Type B pancreatic cell (in vitro differentiated cells): ENCODE measurements at places on chromosomes 11 and 22.

DNA sequence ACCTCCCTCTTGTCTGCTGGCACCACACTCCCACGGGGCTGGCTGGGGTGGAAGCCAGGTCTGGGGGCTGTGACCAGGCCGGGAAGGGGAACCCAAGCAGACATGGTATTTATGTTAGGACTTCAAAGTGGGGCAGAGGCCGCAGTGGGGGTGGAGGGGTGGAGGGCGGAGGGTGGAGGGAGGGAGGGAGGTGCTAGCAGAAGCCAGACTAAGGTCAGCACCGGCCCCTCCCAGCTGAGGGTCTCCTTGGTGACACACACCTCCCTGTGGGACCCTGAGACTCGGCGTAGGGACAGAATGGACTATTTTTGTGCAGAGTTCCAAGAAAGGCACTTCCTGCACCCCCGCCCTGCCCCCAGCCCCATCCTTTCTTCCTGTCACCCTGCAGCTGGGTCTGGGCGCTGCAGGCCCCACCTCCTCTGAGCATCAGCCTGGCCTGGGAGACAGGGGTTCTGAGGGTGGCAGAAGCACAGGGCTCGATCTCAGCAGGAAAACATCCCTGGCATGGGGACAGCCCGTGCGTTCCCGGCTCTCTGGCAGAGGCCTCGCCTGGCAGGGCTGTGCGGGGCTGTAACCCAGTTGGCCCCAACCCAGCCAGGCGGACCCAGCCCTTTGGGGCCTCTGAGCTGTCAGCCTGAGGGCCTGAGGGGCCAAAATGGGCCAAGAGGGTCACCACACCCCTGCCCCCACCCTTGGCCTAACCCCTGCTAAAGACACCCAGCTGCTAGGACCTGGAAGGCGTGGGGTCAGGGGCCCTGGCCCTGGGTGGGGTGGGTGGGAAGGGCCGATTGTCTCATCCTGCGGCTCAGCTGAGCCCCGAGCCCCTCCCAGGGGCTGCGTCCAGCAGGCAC, 9.6 kb upstream of the CD248 start:
- DNase-seq, result no peak

- DNase-seq, result no peak
These were observed 18.7 kb downstream of the HMGXB4 start for GRCh38 chr22:35276019-35276418.

DNA sequence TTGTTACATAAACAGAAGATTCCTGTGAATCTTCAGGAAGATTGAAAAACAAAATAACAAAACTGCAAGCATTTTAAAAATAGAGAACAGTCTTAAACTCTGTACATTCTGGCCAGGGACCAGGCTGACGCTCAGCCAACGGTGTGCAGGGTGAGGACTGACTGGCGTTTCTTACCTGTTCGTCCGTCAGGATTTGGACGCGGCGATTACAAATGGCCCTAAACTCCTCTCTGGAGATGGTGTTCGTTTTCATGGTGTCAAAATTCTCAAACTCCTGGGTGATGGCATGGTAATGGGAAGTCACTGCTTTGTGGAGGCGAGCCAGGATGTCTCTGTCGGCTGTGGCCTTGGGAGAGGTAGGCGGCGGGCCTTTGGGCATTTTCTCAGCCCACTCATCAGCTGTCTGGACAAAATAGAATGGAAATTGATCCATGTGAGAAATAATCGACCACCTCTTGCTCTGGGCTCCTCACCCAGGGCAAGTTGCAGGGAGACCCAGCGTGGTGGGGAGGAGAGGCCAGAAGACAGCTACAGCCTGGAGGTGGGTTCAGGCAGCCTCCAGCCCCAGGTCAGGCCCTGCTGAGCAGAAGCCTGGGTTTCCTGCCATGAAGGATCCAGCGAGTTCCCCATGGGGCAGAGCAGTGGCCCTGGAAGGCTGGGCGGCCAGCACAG, 143.0 kb downstream of the MPPED1 start:
- no peak for DNase-seq

GRCh38 chr11:44731685-44732430, 5.1 kb downstream of the TSPAN18 start:
- no peak for DNase-seq

- DNase-seq, result no peak
These were observed 442 bp downstream of the COPB1 start for GRCh38 chr11:14499178-14499559.

- no peak for DNase-seq
These were observed 75.3 kb downstream of the ARFGAP2 start for GRCh38 chr11:47101406-47101805.

DNA sequence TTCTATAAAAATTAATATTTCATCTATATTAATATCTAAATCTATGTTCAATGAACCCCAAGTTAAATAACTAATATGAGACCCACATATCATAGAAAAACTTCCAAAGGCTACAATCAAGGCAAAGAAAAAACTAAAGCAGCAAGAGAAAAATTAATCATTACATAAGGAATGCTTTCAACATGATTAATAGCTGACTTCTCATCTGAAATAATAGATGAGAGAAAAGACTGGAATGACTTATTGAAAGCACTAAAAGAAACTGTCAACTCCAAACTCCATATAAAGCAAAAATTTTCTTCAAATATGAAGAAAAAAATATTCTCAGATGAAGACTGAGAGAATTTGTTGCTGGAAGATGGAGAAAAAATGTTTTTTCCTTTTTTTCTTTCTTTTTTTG, 13.0 kb downstream of the TRIM5 start:
- DNase-seq, result no peak

DNA sequence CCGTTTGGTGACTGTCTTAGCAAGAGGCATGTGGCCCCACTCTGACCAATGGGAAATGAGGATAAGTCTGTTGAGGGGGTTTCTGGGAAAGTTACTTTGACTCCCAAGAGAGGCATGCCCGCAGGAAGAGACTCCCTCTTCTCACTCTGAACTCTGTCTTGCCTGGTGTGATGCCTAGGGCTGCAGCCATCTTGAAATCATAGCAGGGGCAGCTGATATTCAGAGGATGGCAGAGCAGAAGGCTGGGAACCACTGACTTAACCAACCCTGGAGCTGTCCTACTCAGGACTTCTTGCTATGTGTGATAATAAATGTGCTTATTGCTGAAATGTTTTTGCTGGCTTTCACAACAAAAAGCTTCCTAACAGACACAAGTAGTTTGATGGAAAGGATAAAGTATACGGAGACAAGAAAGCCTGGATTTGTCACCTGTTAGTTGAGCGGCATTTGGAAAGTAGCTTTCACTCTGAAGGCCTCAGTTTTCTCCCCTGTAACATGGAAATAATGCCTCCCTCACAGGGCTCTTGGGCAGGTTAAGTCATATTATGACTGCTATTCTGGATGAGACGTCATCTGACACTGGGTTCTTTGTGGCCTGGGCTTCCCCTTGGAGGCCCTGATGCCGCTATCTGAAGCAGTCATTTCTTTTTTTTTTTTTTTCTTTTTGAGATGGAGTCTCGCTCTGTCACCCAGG, 128.5 kb downstream of the CEP164 start:
- DNase-seq, result no peak

GRCh38 chr22:44882226-44882905, 127.4 kb downstream of the PHF21B start:
- no peak for DNase-seq

GRCh38 chr11:120795185-120795584, 228.7 kb upstream of the TBCEL start:
- no peak for DNase-seq

DNA sequence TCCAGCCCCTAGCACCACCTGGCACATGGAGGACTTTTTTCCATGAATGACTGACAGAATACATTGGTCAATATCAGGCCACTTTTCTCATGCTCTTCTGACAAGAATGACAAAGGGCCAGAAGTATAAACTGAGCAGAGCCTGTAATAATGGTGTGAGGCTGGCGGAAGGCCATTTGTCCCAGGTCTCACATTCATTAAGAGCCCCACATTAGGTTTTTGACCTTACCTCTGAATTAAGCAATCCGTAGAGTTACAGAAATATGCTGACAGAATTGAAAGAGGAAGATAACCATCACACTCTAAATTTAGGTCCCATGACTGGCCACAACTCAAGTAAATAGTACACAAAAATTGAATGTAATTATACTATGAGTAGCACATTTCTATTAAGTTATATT, 55.2 kb downstream of the SYT9 start:
- DNase-seq, result no peak

- no peak for DNase-seq
These were observed 8.8 kb upstream of the PANX2 start for GRCh38 chr22:50161508-50162390.

DNA sequence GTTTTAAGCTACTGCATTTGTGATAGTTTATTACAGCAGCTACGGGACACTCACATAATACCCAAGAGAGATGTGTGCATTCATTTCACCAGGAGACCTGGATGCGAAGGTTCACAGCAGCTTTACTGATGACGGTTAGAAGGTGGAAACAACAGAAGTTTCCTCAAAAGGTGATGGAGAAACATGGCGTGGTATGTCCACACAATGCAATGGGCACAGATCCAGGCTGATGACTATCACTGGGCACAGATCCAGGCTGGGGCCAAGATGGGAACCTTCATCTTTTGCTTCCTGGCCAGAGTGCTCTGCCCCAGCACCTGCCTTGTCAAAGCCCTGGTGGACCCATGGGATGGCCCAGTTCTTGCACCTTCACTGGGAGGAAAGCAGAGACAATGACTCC, 30.6 kb upstream of the RFPL3 start:
- peak; percentile 49 for DNase-seq

- no peak for DNase-seq
These were observed 54.8 kb upstream of the PHF21B start for GRCh38 chr22:45064313-45065278.

- DNase-seq, result no peak
These were observed 69.0 kb upstream of the ZBED5 start for GRCh38 chr11:10926801-10927211.

DNA sequence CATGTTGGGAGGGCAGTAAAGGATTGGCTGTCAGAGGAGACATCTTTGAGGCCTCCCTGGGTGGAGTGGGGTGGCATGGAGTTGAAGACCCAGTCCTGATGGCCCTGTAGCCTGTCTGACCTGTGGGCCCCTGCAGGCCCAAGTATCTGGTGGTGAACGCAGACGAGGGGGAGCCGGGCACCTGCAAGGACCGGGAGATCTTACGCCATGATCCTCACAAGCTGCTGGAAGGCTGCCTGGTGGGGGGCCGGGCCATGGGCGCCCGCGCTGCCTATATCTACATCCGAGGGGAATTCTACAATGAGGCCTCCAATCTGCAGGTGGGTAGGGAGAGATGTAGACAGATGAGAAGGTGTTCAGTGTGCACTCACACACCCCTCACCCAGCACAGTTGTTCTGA, 2.6 kb downstream of the NDUFV1 start:
- no peak for DNase-seq

DNA sequence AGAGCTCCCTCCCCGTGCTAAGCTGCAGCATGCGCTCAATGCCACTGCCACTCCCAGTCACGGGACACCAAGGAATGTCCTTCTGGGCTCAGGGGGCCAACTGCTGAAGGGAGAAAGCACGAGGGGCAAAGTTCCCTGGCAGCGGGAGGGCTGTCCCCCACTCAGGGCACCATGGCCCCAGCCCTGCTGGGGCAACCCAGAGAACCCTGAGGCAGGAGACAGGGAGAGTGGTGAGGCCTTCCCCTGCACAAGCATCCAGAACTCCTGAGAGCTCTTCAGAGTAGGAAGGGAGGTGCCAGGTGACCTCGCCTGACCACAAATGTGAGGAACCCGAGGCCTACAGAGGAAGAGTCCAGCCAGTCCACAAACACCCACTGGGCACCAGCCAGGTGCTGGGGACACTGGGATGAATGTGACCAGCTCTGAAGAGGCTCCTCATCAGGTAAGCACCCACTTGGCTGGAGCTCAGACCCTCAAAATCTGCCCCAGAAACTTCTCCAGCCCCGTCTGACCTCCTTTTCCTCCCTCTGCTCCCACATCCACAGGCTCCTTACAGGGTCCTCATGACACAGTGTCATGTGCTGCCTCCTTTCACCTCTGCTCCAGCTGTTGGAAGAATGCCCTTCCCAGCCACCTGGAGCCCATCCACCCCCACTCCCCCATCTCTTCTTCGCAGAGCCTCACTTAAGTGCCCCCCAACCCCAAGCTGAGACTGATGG, 15.6 kb downstream of the GDPD5 start:
- no peak for DNase-seq

DNA sequence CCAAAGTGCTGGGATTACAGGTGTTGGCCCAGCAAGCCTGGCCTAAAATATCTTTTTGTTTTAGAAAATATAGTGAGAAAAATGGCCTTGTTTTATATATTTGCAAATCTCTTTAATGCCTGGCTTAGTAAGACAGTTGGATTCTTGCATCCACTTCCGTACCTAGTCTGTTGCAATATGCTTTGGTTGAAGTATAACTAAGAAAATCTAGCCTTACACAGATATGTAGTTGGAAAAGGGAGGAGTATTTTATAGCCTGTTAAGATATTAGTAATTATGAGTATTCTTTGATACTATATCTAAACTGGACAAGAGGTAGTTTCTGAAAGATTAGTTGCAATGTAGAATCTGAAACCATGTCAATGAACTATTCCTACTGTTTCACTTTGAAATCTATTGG, 65.1 kb downstream of the ZNRF3 start:
- DNase-seq, result no peak

- no peak for DNase-seq
These were observed 28.2 kb upstream of the E2F8 start for GRCh38 chr11:19268909-19269308.

DNA sequence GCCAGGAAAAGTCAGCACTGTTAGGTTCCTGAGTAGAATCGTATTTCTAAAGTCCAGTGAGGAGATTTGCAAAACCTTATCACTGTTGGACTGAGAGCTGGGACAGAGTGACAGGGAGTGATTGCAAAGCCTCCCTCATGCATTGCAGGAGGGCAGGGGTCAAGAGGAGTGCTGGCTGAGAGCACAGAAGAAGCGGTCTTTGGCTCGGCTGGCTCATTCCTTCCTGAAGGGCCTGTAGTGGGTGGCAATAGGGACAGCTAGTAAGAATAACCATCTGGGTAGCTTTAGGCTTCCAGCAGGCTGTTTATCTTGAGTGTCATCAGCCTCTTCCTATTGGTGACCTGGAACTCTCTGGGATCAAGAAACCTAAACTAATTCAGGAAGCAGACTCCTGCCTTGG, 53.4 kb downstream of the CD44 start:
- no peak for DNase-seq

DNA sequence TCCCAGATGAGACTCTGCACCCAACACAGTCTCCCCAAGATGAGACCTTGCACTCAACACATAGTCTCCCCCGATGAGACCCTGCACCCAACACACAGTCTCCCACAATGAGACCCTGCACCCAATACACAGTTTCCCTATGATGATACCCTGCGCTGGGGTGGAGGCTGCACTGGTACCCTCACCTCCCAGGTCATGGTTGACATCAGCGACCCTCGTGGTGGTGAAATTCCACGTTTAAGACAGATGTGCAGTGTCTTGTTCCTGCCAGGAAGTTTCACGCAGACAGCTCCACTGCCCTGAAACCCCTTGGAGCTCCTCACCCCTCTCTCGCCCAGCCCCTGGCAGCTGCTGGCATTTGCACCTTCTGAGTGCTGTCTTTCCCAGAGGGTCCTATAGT, 9.5 kb downstream of the MUC5AC start:
- no peak for DNase-seq
